Central memory CD4-positive, alpha-beta T cell (primary cell): ENCODE measurements at places on chromosomes 4 and X.
A peak's percentile ranks its signal among the peaks of the same experiment; 100 is the strongest.

DNA sequence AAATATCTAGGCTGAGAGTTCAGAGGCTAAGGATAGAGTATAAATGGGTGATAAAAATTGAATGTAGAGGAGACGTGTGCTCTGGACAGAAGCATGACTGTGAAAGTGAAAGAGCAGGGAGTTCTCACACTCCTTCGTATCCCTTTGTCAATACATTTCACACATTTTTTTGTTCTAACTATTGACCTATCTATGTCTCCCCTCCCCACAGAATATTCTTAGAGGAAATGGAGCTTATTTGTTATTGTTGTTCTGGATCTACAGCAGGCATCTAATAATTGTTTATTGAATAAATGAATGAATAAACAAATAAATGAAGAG lies 57.6 kb downstream of the ENPEP start:
- no peak for DNase-seq

GRCh38 chr4:137663251-137664045 lies 131.2 kb upstream of the PCDH18 start:
- no peak for DNase-seq

DNA sequence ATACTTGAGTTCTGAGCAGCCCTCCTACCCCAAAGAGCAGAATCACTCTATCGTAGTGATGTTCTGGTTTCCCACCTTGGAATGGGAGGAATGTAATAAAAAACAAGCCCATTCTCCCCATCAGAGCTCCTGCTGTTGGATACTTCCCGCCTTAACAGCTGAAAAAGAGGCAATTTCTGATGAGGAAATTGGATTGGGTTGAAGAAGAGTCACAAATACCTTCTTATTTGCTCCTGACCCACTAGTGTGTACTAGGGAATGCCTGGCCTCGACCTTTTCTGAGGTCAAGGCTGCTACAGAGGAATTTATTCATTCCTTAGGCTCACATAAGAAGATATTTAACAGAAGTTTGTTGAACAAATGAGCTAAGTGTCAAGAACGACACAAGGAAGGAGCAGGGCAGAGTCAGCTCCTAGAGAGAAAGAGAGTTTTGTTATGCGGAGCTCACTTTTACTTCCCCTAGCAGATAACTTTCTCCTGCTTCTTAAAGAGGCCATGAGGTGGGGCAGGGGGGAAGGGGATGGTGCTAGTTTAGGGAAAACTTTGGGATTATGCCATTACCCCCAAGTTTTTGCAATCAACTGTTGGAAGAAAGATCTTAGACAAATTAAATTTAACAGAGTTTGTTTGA lies 273.8 kb upstream of the CLNK start:
- no peak for DNase-seq

DNA sequence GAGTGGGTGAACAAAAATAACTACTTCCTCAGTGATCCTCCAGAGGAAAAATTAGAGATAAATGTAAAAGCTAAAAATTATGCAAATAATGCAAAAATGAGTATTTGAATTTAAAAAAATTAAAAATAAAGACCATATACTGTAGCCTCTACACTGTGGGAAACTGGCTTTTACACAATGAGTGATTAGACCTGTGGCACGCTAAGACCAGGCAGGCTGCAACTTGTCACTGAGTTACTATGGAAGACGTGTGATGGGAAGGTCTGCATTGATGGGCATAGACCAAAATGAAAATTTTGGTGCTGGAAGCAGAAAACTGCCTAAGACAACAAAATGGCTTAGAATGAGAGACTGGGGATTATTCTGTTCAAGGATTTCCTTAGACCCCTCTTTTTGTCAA lies 30.2 kb downstream of the BTC start:
- no peak for DNase-seq

DNA sequence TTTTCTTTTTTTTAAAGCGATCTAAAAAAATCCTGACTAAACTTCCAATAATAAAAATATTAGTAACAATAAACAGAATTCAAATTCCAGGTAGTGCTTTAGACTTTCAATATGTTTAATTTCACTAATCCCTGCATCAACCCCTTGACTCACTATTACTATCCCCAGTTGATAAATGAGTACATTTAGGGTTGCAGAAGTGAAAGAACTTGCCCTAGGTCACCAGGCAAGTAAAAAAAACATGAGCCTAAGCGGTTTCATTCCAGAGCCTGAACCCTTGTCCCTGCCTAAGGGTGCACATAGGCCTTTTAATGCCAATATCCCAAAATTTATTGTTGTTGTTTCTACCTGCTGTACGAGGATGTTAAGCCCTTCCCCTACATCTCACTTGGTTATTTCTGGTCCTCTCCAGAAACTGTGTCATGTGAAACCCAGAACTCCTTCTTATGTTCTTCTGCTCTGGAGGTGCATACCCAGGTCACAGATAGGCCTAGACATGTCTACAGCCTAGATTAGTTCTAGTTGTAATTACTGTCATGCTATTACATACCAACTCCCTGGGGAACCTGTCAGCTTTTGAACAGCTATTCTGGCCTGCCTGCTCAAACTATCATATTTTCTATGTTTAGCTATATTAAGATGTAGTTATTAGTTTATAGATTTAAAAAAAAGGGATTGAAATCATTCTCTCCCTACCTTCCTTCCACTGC lies 244.5 kb upstream of the PITX2 start:
- DNase-seq: no peak

- DNase-seq: no peak
These were observed 154.9 kb downstream of the STK32B start for GRCh38 chr4:5206016-5206790.

DNA sequence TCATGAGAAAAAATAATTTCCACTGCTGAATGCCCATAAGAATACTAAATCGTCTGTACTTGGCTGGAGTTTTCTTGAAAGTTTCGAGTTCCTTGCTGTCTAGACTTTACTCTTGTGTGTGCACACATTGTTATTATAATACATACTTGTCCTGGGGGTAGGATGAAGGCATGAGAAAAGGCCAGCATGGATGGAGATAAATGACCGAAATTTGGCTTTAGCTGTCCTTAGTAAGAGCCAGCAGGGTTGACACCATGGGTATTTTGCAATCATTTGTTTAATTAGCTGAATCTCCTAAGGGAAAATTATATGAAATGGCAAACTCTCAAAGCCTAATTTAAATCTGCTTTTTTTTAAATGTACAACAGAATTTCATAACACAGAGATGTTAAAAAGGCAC lies 641.6 kb downstream of the ADGRL3 start:
- DNase-seq: no peak

DNA sequence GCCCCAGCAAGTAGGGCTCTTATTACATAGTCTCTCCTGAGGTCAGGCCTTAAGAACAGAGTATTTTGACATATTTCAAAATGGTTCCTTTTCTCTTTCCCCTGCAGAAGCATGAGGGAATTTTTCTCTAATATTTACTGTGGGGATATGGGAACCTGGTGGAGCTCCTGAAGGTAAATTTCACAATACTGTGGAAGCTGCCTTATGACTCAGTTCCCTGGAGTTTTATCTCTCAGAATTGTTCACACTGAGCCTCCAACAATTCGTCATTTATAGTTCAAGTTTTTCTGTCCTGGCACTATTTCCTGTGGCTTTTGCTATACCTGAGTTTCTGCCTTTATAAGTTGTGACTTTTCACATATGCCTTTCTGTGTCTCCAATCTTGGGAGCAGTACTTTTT lies 607.2 kb upstream of the NDST4 start:
- DNase-seq: no peak

GRCh38 chrX:130771230-130771629 lies 131.8 kb downstream of the ENOX2 start:
- no peak for DNase-seq

DNA sequence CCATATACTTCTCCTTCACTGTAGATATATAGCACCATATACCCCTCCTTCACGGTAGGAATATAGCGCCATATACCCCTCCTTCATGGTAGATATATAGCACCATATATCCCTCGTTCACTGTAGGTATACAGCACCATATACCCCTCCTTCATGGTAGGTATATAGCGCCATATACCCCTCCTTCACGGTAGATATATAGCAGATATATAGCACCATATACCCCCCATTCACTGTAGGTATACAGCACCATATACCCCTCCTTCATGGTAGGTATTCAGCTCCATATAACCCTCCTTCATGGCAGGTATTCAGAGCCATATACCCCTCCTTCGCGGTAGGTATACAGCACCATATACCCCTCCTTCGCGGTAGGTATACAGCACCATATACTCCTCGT lies 12.5 kb downstream of the SNX25 start:
- DNase-seq: no peak

GRCh38 chrX:11792461-11793421 lies 34.7 kb downstream of the MSL3 start:
- DNase-seq: peak; percentile 28

DNA sequence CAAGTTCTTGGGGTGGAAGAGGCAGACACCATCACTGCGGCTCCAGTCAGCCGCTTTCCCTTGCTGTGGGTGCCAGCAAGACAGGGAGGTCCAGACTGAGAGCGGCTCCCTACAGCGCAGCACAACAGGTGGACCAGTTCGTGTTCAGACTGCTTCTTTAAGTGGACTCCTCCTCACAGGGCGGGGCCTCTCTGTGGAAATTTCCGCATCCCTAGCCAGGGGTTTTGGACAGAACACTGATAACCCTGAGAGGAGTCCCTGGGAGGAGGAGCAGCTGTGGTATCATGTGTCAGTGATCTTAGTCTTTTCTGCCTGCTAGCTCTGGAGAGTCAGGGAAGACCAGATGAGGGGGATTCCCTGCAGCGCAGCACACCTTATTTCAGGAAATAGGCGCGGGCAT lies 48.5 kb downstream of the MAGEC2 start:
- no peak for DNase-seq

DNA sequence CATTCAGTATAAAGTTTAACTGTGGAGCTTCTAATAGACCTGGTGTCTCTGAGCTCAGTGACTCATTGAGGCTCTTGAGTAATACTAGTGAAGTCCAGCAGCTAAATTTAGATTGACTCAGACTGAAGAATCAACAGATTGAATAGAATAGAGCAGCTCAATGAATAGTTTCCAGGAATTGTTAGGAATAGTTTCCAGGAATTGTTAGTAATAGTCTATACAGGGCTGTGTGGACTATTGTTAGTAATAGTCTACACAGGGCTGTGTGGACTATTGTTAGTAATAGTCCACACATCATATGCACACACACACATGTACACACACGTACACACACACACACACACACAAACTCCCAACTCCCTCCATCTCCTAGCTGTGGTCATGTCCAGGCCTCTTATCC lies 3.0 kb downstream of the GIMD1 start:
- no peak for DNase-seq

DNA sequence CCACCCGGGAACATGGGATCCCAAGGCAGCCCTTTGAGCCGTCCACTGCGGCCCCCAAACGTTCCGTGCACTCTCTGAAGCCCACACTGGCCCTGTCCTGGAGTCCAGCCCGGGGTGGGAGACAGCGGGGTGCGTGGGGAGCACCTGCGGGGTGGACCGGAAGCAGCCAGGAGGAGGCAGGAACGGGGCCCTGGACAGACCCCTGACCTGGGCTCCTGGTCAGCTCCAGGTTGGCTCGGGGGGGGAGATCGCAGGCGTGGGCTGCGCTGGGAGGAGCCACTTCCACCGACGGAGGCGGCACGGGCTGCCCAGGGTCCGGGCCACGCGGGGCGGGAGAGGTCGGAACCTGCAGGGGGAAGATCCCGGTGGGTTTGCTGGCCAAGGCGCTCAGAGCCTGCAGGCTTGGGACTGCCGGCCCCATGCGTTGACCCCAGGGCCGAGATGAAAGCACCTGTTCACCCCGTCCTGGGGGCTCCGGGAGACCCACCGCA lies 5.7 kb upstream of the PLCXD1 start:
- no peak for DNase-seq

GRCh38 chrX:149491812-149492211 lies 13.3 kb downstream of the IDS start:
- no peak for DNase-seq

DNA sequence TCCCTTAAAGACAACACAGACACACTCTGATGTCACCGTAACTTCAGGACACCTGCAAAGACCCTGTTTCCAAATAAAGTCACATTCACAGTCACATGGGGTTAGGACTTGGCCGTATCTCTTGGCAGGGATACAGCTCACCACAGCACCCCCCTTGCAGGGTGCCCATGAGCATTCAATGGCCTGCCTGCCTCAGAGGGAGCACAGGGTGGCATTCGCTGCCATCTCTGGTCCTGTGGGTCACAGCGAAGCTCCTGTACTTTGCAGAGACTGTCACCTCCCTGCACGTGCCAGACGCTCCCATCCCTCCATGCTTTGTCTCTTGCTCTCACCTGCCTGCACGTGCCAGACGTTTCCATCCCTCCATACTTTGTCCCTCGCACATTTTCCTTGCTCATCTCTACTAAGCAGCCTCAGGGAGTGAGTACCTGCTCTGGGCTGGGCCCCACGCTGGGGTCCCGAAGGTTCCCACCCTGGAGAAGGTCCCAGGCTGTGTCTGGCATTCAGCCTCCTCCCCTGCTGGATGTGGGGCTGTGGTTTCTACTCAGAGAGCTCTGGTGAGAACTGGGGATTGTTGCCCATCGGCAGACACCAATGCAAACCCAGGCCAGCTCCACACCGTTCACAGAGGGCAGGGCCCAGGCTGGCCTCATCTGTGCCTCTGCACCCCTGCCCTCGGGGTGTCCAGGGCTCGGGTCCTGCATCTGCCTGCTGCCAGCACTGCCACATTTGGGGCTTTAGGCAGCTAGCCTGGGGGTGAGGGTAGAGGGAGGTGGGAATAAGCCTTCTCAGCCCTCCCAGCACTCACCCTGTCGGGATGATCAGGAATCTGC lies 15.8 kb downstream of the HTRA3 start:
- no peak for DNase-seq

DNA sequence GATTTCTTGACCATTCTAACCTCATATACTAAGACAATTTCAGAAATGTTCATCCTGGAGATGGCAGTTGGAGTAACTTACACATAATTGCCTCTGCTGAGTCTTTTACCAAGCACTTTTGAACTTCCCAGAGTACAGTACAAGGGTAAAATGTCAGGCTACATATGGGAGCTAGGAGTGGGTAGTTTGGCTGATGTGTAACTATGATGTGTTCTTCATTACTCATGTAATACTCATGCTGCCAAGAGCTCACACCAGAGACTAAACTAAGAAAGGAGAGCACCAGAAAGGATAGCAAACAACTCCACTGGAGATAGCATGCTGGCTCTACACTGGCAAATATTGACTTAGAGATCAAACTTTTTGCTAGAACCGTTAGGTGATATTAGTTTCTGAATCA lies 194.0 kb downstream of the PDGFRA start:
- no peak for DNase-seq

GRCh38 chr4:140903522-140904475 lies 147.6 kb upstream of the TBC1D9 start:
- DNase-seq: no peak

- no peak for DNase-seq
These were observed 4.6 kb downstream of the DGKQ start for GRCh38 chr4:968621-969394.

GRCh38 chr4:85000343-85000742 lies 33.9 kb upstream of the WDFY3 start:
- DNase-seq: no peak

GRCh38 chr4:100569196-100569595 lies 51.4 kb upstream of the EMCN start:
- DNase-seq: no peak

- DNase-seq: no peak
These were observed 2.3 kb downstream of the IKBKG start for GRCh38 chrX:154549766-154550165.
